ENCODE measurements at places on chromosomes 2 and 18.

- DNase-seq: no peak
Observed at GRCh38 chr18:70553936-70554260, 265.1 kb downstream of the SOCS6 start.

- DNase-seq: peak; percentile 81
Observed at GRCh38 chr2:217162533-217162932, 302.7 kb upstream of the TNP1 start.

DNA sequence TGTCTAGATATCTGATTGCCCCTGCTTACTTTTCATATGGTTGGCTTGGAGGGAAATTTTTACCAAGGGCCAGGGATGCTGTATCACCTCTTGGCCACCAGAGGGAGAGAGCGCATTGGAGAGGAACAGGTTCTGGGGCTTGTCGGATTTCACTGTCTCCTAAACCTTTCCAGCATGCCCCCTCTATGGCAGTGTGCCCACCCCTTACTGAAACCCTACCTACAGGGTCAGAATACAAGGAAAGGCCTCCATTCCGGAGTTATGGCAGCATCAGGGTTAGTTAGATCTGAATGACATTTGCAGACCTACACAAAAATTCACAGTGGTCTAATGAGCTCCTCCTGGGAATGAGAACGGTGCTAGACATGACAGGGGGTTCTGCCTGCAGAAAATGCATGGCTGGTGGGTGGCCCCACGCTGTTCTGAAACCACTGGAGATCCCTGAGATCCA, 5.8 kb downstream of the SLC14A2 start:
- DNase-seq: peak; percentile 78

DNA sequence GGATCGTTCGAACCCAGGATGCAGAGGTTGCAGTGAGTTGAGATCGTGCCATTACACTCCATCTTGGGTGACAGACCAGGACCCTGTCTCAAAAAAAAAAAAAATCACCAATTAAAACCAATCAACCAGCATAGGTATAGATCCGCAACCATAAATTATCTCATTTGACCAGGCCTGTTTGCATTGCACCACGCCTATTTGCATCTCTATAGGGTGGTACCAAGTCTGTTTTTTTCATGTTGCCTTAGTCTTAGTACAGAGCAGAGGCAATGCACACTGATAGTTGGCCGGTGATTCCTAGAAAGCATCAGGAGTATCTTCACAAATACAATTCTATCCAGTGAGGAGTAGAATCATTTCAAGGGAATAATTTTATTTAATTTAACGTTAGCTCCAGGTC, 9.3 kb upstream of the NPC1 start:
- peak; percentile 60 for DNase-seq

DNA sequence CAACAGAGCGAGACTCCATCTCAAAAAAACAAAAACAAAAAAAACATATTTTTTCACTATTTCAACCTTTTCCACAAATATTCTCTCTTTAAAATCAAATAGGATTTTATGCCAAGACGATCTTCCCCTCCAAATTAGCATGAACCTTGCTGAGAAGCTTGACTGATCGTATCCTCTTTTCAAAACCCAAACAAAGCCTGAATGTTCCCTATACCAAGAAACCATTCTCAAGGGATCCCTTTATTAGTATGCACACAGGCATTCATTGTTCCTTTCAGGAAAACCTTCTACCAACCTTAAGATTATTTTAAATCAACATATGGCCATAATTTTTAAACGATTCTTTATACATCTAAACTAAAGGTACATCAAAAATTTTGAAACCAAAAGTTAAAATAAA, 6.3 kb downstream of the SPIRE1 start:
- DNase-seq: no peak

GRCh38 chr2:212228743-212229171, 309.8 kb downstream of the ERBB4 start:
- no peak for DNase-seq

- no peak for DNase-seq
Observed at GRCh38 chr2:133976659-133977058, 277.2 kb upstream of the MGAT5 start.

DNA sequence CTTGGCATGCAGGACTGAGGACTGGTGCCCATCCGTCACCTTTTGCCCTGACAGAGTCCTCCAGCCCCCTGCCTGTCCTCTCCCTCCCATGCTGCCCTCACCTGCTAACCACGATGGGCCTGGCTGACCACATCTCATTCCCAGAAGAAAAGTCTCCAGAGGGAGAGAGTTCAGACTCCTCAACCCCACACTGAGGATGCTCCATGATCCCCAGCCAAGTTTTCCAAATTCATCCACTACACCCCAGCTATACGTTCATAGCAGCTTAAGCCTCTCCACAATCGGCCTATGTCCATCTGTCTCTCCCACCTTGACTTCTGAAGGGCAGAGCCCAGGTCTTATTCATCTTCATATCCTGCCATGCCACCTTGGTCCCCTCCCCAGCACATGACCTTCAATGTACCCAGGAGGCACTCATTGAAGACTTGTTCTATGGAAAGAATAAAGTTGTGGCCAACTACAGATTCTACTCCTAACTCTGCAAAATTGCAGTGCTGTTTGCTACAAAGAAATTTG, 115.6 kb upstream of the ID2 start:
- no peak for DNase-seq

DNA sequence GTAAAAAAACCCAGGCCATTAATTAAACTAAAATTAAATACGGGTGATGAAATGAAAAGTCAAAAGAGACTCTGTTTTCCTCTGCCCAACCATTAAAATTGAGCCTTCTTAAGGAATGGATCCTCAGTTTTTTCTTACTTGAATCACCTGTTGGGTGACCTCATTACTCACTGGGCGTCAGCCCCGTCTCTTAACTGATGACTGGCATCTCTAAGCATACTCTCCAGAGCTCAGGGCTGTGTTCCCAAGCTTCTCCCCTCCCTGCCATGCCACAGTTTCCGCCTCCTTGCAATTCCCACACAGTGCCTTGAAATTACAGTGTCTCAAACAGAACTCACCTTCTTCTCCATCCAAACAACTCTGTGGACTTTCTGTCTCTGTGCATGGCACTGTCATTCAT, 421.1 kb upstream of the CELF4 start:
- no peak for DNase-seq

DNA sequence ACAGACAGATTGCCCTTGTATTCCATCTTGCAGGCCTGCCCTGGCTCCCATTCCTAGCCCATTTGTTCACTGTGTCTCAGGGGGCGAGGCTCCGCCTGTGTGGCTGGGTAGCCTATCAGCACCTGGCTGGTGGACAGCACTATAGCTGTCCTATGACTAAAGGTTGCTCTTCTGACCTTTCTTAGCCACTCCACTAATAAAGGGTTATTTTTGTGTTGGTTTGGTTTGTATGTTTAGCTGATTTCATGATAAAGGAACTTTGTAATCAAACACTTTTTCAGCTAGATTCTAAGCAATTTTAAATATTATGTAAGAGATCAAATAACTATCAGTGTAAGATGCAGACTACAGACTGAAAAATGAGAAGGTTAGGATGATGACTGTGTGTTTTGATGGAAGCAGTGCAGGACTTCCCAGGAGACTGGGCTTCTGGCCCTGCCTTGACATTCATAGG, 72.2 kb downstream of the CRIM1 start:
- no peak for DNase-seq

DNA sequence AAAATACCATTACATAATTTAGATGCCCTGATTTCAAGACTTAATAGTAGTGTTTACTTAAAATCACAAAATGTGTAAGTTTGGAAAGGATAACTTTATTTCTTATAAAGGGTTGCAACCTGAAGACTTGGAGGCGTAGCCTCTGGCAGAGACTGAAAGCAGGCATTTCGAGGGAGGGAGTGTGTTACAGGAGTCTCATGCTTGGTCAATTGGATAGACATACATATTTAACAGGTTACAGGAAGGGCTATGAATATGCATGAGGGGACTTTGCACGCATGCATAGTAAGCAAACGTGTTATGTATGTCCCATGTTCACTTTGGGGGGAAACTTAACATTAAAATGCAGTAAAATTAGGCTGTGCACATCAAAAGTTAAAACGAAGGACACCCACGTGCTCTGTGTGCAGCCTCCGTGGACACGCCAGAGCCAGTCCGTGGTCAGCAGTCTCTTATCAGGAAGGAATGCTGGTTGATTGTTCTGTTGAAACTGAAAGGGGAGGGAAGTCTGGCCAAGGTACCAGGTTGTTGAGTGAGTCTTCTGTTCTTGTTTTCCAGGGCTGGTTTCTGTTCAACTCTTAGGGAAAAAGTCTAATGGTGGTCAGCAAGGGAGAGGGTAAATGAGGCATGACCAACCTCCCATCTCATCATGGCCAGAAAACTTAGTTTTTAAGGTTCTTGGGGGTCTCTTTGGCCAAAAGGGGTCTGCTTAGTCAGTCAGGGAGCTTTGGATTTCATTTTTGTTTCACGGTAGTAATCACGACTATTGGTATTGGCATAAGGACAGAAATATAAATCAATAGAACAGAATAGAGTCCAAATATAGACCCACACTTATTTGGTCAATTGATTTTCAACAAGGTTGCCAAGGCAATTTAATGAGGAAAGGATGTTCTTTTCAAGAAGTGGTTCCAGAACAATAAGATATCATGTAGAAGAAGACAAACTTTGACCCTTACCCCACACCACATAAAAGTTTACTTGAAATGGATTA, 121.9 kb downstream of the MCFD2 start:
- no peak for DNase-seq

GRCh38 chr2:15595936-15596335, 4.3 kb downstream of the DDX1 start:
- no peak for DNase-seq

GRCh38 chr2:110146945-110147332, 31.3 kb upstream of the MALL start:
- DNase-seq: no peak

DNA sequence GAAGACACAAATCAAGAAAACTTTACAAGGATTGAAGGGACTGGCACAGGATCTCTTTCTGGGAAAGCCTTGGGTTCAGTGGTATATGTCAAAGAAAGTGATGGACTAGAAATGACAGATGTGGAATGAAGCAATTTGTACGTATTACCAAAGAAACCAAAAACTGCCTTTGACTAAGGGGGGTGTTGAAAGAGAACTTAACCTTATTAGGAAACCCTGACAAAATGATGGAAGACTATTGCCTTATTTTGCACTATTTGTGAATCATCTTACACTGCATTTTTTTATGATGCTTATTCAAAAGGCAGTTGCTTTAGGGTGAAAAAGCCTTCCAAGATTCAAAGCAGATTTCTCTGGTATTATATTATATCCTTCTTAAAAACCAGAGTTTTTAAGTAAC, 4.0 kb downstream of the TSGA10 start:
- DNase-seq: no peak

DNA sequence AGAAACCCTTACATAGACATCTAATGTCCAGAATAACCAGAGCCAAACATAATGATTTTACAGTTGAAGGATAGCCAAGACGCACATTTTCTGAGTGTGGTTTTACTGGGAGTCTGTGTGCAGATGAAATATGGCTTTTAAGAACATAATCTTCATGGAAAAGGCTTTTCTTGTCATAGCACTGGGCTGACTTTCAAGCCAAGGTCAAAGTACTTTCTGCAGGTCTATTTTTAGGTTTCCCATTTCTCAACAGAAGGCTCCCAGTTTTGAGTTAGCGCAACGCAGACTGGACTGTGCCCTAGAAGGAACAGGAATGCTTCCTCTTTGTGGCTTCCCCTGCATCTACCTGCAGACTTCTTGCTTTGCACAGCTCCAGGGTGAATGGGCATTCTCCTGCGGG, 92.3 kb upstream of the UPP2 start:
- DNase-seq: no peak

DNA sequence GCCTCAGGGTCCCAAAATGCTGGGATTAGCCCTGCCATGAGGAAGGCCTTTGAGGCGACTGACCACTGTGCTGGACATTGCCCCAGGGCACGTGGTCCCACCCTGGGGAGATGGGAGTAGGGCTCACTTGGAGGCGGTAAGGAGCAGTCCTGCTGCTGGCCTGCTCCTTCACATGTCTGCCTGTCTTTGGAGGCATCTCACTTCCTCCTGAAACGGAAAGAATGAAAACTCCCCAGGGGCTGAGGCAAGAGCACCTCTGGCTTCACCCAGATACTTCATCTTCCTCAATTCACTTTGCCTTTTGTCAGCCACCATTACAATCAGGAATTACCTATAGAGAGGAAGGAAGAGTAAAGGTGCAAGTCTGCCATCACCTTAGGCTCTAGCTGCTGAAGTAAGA, 59.9 kb upstream of the GATA6 start:
- DNase-seq: no peak

DNA sequence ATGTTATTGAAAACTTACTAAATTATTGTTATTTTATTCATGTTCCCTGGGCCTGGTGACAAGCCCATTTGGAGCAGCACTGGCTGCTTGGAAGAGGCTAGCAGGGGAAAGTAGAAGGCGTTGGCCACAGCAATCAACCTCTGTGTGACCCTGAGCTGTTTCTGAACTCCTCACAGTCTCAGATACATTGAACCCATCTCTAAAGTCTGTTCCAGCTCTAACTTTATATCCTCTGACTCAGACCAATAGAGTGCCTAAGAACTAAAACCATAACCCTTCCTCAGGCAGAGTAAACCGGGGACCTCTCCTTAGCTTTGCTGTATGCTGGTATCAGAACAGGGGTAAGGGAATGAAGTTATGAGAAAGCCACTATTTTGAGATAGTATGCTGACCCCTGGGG, 96.4 kb upstream of the NOL4 start:
- no peak for DNase-seq

GRCh38 chr2:241001413-241002274, 3.2 kb downstream of the SNED1 start:
- no peak for DNase-seq

- DNase-seq: no peak
Observed at GRCh38 chr2:65647249-65647842, 214.9 kb upstream of the SPRED2 start.

GRCh38 chr2:235721625-235722024, 227.8 kb downstream of the AGAP1 start:
- no peak for DNase-seq

- no peak for DNase-seq
Observed at GRCh38 chr18:54135216-54135615, 89.3 kb downstream of the MBD2 start.

DNA sequence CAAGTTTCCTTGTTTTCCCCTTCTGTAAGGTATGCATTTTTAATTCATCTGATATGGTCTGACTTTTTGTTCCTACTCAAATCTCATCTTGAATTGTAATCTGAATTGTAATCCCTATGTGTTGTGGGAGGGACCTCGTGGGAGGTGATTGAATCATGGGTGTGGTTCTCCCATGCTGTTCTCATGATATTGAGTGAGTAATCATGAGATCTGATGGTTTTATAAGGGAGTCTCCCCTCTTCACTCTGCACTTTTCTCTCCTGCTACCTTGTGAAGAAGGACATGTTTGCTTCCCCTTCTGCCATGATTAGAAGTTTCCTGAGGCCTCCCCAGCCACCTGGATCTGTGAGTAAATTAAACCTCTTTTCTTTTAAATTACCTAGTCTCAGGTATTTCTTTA, 476.1 kb downstream of the LPIN1 start:
- DNase-seq: no peak

DNA sequence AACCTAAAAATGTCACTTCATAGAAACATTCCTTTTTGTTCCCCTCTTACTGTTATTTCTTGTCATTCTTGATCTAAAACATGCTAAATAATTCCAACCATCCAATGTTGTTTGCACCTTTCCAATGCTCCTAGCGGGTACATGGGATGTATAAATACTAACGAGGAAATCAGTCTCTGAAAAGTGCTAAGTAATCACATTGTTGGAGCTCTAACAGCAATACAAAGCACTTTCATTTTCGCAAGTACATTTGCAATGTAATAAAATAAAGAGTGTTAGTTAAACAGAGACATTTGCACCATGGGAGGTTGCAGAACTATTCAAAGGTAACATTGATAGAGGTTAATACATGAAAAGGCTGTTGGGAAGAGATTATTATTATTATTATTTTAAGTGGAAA, 286.2 kb upstream of the ACVR2A start:
- DNase-seq: no peak
